M059J (cell line): ENCODE measurements at places on chromosomes 6 and 20.
A peak's percentile ranks its signal among the peaks of the same experiment; 100 is the strongest.

DNA sequence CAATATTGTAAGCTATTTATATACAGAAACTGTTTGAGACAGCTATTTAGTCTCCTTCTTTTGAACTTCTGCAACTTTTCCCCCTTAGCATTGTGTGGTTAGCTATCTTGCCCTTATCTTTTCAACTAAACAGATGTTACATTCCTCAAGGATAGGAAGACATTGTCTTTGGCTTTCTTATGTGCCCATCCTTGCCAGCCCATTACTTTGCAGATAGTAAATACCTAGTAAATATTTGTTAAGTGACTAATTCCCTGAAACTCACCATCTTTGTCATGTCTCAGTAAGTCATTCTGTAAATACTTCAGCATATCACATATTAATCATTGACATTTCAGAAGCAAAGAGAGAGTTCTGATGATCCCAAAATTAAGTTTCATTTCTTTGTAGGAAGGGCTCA, 69.1 kb upstream of the FLRT3 start:
- peak; percentile 12 for DNase-seq

DNA sequence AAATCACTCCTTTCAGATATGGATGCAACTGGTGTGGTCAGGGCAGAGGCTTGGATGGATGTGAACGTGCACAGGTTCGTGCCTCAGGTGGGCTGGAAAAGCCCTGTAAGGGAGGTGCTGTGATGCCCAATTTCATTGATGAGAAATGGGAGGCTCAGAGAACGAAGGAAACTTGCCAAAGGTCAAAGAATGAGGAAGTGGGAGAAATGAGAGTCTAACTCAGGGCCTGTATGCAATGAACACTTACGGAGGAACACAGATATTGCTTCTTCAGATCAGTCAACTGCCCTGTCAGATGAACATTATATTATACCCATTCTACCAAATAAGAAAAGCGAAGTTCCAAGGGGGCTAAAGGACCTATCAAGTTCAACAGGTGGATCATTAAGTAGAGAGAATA, 134.7 kb downstream of the RCAN2 start:
- no peak for DNase-seq

GRCh38 chr6:169839493-169839892, 88.1 kb downstream of the ERMARD start:
- DNase-seq, result no peak

- DNase-seq, result no peak
These were observed 4.6 kb upstream of the NKX2-2 start for GRCh38 chr20:21518292-21518991.

GRCh38 chr6:75283907-75284631, 523 bp downstream of the TMEM30A start:
- DNase-seq, result peak; percentile 51

GRCh38 chr6:45488889-45489288, 111.2 kb upstream of the SUPT3H start:
- no peak for DNase-seq

GRCh38 chr20:52655395-52655794, 316.8 kb upstream of the TSHZ2 start:
- DNase-seq, result no peak

- peak; percentile 84 for DNase-seq
These were observed 6.1 kb downstream of the MMP24 start for GRCh38 chr20:35232575-35232974.

DNA sequence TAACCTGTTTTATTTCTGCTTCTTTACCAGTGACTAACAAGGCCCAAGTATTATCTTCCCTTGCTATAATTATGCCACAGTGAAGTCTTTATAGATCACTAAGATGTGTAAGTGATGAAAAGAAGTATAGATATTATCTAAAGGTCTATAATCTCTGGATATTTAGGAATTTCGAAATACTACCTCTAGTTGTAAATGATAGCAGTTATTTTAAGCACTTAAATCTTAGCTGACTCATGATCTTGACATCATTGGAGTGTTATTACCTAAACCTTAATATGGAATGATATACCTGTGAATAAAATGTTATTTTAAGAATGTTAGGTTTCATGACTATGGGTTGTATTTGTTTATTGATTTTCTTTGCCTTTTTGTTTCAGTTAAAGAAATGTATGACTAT, 31.5 kb downstream of the CDC40 start:
- DNase-seq, result no peak

DNA sequence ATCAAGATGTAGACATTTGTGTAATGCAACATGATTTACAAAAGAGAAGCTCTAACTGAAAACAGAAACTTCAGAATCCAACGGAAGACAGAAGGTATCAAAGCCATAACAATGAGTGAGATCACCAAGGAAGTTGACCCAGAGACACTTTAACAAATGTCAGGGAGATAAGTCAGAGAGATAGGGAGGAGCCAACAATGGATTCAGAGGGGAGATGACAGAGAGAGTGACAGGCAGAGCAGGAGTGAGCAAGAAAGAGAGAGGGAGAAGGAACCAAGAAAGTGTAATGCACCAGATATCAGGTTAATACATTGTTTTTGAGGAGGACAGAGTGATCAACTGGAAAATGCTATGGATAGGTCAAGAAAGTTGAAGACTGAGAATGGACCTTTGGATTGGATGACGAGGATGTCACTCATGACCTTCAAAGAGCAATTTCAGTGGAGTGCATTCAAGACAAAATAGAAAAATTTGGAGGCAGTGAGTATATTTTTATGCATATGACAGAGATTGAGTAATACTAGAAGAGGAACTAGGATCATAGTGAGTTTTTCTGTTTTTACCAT, 86.6 kb downstream of the TRDN start:
- DNase-seq, result no peak

DNA sequence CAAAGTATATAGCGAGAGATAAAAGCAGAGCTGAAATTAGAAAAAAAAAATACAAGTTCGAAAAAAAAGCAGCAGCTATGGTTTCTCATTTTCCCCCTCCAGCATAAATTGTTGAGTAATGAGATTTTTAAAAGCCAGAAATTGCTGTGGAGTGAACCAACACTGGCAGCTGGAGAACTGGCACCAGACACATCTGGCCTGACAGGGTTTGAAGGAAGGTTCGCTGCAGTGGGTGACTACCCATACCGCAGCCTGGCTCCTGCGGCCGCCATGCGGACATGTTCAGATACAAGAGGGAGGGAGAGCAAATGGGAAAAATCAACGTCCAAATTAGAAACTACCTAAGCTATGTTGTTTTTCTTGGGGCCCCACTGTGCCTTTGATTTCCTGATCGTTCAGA, 3.3 kb downstream of the APCDD1L start:
- DNase-seq, result no peak

DNA sequence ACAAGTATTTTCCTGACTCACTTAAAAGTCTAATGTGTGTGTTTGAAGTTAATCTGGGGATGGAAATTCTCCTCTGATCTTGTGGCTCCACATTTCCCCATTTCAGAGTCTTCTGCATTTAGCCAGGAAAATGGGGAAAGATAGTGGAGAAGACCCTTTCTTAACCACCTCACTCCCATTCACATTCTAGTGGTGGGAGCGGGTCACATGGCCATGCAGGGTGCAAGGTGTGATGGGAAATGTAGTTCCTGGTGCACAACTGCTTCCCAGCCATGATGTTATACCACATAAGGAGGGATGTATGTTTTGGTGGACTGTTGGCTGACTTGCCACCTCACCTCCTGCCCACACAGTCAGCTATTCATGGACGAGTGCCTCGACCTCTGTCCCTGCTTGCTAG, 61.8 kb downstream of the BANF2 start:
- DNase-seq, result peak; percentile 24

DNA sequence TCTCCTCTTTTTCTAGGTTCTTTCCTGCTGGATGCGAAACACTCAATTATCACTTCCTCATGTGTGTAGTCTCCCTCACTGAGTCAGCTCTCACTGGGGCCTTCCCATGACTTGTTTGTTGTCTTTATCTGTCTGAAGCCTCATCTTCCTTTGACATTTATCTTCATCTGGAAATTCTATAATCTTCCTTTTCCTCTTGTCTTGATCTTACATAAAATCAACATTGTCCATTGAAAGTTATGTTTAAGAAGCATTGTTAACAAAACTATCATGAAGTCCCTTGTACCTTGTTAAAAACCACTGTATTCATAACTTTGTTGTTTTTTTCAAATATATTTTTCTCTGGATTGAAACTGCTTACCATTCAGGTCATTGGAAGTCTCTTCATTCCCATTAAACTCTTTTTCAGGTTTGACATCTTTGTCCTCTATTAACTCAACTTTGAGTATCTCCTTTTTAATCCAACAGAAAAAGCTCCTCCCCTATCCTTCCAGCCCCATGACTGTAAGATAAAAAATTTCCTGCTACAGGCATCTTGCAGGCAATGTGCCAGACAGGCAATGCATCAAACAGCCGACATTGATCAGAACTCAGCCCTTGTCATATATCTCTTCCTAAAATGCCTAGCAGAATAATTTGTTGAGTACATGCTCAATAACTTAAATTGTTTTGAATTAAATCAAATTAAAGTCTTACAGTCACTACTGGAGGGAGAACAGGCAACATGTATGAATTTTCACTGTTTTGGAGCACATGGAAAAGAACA, 34.8 kb downstream of the MYLIP start:
- peak; percentile 47 for DNase-seq

DNA sequence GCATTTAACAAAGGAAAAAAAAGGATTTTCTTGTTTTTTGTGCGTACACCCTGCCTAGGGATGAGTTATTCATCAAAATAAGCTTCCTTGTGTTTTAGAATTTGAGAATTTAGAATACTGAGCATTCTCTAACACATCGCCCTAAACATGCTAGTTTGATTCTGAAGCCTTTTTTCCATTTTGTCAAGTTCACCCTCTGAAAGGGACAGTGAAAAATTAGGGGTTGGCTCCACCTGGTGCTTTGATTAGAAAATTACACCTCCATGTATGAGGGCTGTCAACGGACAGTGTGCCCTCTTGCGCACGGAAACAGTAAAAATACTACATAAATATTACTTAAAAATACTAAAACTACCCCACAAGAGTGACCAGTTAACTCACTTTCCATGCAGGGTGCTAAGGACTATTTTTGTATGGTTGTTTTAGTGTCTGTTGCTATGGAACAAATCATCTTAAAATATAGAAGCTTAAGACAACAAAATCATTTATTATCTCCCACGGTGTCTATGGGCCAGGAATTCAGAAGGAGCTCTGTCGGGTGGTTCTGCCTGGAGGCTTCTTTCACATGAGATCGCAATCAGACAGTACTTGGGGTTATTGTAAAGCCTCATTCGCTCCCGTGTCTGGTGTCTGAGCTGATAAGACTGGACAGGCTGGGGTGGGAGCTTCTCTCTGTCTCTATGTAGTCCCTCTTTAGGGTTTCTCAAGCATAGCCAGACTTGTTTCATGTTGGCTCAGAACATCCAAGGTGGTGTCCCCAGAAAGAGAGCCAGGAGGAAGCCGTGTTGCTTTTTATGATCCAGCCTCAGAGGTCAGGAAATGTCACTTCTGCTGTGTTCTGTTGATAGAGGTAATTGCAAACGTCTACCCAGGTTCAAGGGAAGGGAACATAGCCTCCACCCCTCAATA, 41.1 kb upstream of the TMEM170B start:
- peak; percentile 92 for DNase-seq

DNA sequence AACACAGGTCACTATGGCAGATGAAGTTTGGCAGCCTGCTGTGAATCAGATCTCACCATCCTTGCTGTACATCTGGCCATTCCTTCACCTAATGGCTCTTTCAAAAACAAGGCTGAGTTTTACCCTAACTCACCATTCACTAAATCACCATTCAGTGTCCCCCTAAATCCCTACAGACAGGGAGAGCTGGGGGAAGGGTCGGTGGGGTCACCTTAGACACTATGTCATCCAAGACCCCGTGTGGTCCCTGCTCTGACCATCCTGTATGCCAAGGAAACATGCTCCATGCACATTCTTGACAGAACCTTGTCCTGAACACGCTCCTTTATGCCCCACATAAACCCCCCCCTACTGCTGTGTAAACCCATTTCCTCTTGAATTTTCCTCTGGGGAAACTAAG, 31.8 kb upstream of the IL17A start:
- DNase-seq, result no peak

GRCh38 chr20:62900692-62901584, 25.4 kb downstream of the DIDO1 start:
- peak; percentile 45 for DNase-seq

DNA sequence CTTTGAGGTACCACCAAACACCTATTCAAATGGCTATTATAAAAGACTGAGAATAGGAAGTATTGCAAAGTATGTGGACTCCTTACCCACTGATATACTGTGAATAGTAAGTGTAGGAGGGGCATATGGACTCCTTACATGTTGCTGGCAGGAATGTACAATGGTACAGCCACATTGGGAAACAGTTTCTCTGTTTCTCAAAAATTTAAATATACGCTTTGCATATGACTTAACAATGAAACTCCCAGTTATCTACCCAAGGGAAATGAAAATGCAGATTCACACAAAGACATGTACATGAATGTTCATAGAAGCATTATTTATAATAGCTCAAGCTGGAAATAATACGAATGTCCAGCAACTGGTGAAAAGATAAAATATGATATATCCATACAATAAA, 5.5 kb upstream of the ENPP1 start:
- DNase-seq, result no peak

- DNase-seq, result no peak
These were observed 41.1 kb downstream of the MC3R start for GRCh38 chr20:56289652-56290051.

DNA sequence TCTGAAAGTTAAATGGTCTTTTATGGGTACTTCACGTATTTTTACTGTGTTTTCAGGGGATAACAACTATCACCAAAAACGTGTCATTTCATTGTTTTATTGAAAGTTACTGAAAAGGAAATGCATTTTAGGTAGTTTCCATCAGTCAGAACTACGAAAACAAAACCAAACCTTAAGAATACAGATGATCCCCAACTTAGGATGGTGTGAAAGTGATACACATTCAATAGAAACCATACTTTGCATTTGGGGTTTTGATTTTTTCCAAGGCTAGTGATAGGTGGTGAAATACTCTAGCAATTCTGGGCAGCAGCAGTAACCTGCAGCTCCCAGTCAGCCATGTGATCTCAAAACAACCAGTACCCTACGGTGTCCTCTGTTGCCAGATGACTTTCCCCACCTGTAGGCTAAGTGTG, 25.9 kb upstream of the EFHC1 start:
- DNase-seq, result no peak

- peak; percentile 91 for DNase-seq
These were observed 75.8 kb downstream of the PREP start for GRCh38 chr6:105326833-105327770.

DNA sequence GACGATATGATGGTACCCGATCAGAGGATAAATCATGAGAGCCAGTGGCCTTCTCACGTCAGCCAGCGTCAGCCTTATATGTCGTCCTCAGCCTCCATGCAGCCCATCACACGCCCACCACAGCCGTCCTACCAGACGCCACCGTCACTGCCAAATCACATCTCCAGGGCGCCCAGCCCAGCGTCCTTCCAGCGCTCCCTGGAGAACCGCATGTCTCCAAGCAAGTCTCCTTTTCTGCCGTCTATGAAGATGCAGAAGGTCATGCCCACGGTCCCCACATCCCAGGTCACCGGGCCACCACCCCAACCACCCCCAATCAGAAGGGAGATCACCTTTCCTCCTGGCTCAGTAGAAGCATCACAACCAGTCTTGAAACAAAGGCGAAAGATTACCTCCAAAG, 122.2 kb downstream of the TMEM242 start:
- no peak for DNase-seq
